COLO829 (cell line): ENCODE measurements at places on chromosomes 7 and 10.

GRCh38 chr7:91228927-91229558 lies 35.2 kb upstream of the FZD1 start:
- peak; percentile 22 for DNase-seq

DNA sequence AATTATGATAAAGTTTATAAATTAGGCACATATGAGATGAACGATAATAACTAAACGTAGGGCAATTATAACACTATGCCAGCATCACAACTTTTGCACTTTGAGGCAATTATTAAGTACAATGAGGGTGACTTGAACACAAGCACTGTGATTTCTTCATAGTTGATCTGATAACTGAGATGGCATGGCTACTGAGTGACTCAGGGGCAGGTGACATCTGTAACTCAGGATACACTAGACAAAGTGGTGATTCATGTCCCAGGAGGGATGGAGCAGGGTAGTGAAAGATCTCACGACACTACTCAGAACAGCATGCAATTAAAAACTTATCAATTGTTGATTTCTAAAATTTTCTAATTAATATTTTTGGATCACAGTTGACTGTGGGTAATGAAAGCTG lies 98.3 kb upstream of the ARHGAP21 start:
- DNase-seq, result peak; percentile 81

DNA sequence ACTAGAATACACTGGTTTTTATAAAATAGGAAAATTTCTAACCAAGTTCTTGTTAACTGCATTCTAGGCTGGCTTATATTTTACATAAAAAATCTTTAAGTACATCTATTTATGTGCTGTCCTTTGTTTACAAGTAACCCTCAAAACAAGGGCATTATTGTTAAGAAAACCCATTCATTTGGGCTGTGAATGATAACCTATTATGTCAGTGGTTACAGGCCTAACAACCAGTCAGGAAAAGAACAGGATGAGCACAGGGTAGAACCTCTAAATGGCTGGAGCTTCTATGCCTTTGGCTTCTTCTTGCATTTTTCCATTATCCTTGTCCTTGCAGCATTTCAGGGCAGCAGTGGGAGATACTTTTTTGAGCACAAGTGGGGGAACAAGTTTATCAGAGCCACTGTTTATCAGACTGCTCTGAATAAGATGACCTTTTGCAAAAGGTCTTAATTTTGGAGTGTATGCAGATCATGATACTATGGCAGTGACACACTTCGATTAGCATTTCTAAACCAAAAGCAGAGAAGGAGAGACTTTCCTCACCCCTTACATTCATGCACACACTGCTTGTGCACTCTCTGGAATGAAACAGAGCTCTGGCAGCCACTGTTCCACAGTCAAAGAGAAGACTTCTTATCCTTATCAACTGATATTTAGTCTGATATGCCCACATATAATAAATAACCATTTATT lies 10.9 kb downstream of the GPR37 start:
- peak; percentile 64 for DNase-seq

- DNase-seq, result no peak
These were observed 122.3 kb downstream of the SPDYE5 start for GRCh38 chr7:75614401-75614800.

GRCh38 chr7:36860681-36861080 lies 136.4 kb upstream of the AOAH start:
- DNase-seq, result no peak

GRCh38 chr10:6978187-6978627 lies 398.1 kb upstream of the PRKCQ start:
- DNase-seq, result no peak

GRCh38 chr7:130904031-130904757 lies 170.2 kb upstream of the KLF14 start:
- peak; percentile 92 for DNase-seq
